Peyer's patch (tissue), 4 donors: ENCODE measurements at places on chromosomes 12 and 14.

- no peak for DNase-seq
Measured at GRCh38 chr14:99636487-99636886, 8.4 kb upstream of the HHIPL1 start.

DNA sequence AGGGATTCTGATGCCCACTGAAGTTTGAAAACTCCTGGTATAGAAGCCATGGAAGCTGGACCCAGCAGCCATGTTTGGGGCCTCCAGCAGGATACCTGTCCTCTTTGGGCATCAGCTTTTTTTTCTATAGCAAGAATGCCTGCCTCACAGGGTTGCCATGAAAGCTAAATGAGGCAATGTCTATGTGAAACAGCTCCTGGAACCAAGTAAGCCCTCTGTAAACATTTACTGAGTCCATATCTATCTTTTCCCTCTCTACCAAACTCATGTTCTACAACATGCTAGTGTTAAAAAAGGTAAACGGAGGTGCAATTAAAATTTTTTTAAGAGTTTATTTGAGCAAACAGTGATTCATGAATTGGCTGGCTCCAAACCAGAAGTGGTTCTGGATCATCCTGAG lies 28.6 kb downstream of the FLVCR2 start:
- no peak for DNase-seq

- DNase-seq, result no peak
Measured at GRCh38 chr12:124938587-124938986, 24.1 kb upstream of the UBC start.

GRCh38 chr14:51566831-51567582 lies 84.7 kb upstream of the FRMD6 start:
- no peak for DNase-seq

DNA sequence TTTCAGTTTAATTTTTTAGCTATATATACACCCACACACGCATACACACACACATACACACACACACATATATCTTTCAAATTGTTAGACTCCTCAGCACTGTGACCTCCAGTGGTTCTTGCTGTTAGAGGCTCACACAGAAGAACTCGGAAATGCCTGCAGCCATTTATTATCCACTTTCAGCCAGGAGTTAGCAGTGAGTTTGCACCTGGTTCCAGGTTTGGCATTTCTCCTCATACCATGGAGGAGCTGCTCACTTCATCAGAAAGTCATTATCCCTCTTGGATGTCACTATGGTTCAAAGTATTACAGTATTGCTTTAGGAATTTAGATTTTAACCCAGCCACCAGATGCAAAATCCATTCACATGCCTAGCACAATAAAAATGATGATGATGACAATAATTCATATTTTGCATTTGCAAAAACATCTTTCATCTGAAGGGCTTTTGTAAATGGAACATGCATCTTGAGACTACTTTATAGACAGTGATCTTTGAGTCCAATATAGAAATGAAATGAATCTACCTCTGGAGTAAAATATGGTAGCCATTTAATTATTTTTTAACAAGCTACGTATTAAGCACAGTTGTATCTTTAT lies 42.3 kb downstream of the NPAS3 start:
- DNase-seq, result no peak

GRCh38 chr12:24770334-24770733 lies 178.6 kb downstream of the BCAT1 start:
- no peak for DNase-seq

DNA sequence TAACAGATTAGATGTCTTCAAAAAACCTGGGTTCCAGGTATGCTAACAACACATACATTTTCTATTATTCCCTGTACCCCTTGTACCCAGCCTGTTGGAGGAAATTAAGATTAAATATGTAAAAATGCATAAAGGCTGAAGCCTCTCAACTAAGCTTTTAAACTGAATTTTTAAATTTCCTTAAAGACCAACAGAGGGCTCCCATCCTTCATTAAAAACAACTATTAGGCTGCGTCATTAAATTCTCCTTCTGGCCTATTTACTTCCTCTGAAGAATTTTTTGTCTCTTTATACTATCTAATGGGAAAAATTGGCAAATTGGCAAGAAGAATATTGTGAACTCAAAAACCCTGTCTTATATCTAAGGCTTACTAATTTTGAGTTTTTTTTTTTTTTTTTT lies 21.8 kb downstream of the SENP1 start:
- no peak for DNase-seq
